A549 treated with CpdA at 1 μM for 4 hours (cell line): ENCODE measurements at places on chromosomes 7 and 10. TPM values are rescaled to one million over a fixed set of nuclear protein-coding genes. Genes with fewer than 3 reads are reported as not detected.

The OR2A5 gene
- total RNA-seq = not detected in 5 replicates

The CC2D2B gene
- total RNA-seq = 0.15 TPM in 1 of 5 replicates, not detected in the others

The GNA12 gene
- total RNA-seq = 40.6 to 50.0 TPM (median 47.0 TPM) in 5 replicates

The DGKI gene
- total RNA-seq = 0.24 to 0.59 TPM (median 0.31 TPM) in 5 replicates

The BTBD16 gene
- total RNA-seq = 0.40 to 0.86 TPM (median 0.52 TPM) in 5 replicates

The EGFR gene
- total RNA-seq = 92.3 to 139 TPM (median 118 TPM) in 5 replicates

The JCAD gene
- total RNA-seq = 7.0 to 8.1 TPM (median 7.7 TPM) in 5 replicates
